Smooth muscle cell of bladder (primary cell): ENCODE measurements at places on chromosomes 3 and 15. TPM values are rescaled to one million over a fixed set of nuclear protein-coding genes. Genes with fewer than 3 reads are reported as not detected.

Gene FOXB1
- total RNA-seq = not detected in 2 replicates

Gene EOGT
- 32.7 and 36.6 TPM in 2 replicates for total RNA-seq

Gene GPR27
- total RNA-seq = not detected in 2 replicates

Gene STT3B
- total RNA-seq = 162 and 186 TPM in 2 replicates

Gene SLCO2A1
- total RNA-seq = under 0.01 TPM in 2 replicates
